ENCODE measurements at places on chromosomes 3 and 15.

- DNase-seq, result no peak
These were observed 21.1 kb upstream of the HCLS1 start for GRCh38 chr3:121681792-121682191.

DNA sequence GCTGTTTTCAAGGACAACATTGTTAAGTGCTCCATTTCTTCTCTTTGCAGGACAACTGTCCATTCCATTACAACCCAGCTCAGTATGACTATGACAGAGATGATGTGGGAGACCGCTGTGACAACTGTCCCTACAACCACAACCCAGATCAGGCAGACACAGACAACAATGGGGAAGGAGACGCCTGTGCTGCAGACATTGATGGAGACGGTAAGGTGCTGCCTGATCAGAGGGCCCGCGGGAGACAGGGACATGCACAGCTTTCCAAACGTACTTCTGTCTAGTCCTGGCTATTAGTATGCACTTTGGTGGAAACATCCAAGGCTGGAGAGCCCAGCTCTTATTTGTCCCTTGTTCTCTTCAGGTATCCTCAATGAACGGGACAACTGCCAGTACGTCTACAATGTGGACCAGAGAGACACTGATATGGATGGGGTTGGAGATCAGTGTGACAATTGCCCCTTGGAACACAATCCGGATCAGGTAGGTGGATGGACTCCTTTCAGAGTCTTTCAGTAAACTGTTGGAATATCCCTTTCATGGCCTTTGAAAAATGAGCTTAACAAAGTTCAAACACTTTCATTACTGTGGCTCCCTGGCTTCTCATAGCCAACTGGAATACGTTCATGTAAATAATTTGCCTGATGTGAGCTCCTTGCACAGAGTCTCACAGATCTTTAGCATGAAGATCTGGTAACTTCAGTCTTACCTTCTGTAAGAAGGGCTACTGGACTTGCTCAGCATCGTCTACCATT, 10.4 kb downstream of the THBS1 start:
- DNase-seq, result no peak

DNA sequence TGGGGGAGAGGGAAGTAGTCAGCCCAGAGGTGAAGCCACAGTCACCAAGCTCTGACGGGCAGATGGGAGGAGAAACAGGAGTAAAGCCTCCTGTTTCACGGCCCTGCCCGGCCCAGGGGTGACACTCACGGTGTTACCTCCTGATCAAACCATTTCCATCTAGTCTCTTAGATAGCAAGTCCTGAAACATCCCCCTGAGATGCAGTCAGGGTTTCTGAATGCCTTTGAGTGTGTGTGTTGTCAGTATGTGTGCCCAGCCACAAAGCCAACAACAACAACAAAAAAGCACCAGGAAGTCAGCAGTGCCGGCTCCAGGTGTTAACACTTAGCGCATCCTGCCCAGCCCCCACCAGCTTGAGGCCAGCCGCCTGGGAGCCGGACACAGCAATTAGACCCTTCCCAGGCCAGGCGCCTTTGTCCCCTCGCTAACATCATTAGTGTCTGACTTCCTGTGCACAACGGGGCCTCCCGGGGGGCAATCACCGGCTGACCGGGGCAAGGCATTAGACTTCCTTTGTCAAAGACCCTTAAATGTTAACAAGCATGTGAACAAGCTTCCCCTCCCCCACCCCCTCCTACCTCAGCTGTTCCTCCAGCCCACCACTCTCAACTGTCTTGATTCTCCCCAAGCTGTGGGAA, 34.5 kb downstream of the IL17RD start:
- no peak for DNase-seq

DNA sequence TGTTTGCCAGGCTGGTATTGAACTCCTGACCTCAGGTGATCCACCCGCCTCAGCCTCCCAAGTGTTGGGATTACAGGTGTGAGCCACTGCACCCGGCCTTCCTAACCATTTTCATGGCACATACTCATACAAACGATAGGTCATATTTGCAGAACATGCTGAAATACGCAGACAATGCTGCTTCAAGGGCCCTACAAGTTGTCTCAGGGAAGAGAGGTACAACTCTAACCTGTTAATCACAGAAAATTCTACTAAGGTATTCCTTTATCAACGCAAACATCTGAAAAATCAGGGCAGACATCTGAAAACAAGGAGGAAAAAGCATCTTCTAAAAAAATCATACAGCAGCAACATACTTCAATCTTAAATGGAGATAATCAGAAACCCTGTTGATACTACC, 39.9 kb downstream of the RAF1 start:
- no peak for DNase-seq

DNA sequence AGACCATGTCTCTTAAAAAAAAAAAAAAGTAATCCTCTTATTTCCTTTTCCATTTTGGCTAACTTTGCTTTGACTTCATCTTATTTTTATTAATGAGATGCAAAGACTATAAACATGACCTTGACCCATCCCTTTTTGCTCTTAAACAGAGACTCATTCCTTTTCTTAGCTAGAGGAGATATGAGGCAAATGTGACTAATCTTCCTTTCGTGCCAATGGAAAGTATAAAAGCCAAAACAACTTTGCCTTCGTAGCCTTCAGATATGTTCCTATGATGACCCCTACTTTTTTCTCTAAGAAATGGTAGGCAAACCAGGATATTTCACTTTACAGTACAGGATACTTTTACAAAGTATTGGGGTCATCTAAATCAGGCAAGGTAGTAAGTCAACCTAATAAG, 36.9 kb upstream of the GOLGB1 start:
- DNase-seq, result no peak

DNA sequence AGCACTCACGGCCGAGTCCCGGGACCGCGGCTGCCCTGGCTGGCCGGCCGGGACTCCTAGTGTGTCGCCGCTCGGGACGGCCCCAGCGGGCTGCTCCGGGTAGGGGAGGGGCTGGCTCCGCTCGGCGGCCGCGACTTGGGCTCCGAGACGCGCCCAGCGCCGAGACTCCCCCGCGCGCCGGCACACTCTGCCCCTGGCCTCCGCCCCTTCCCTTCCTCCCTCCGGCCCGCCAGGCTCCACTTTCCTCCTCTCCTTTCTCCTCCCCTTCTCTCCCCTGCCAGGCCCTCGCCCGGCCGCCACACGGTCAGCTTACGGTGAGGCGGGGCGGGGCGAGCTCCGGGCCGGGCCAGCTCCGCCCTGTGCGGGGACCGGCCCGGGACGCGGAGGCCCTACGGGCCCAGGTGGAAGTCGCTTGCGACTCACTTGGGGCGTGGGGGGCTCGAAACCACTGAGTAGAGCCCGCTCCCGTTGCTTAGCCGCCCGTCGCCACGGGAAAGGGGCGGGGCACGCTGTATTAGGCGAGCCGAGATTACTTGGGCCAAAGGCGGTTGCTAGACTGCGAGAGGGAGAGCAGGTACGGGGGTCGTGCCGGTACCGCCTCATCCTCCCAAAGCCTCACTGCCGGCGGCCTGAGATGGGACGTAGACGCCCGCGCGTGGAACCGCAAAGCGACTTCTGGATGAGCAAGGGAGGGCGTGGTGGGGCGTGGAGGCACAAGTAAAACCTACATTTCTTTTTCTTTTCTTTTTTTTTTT, at the start of gene ITGB5:
TSS of gene ITGB5 (minus strand) at position 189 of the 755 bp plus-strand sequence. CDS start 365 bp downstream, outside the sequence.
- peak; percentile 2 for DNase-seq

GRCh38 chr3:29887451-29887850, 606.6 kb downstream of the RBMS3 start:
- no peak for DNase-seq

GRCh38 chr3:72009851-72010443, 225.0 kb upstream of the PROK2 start:
- no peak for DNase-seq

- DNase-seq, result no peak
These were observed 97.2 kb downstream of the FAM43A start for GRCh38 chr3:194782698-194783404.

GRCh38 chr3:180229113-180229512, 192.4 kb upstream of the PEX5L start:
- no peak for DNase-seq

DNA sequence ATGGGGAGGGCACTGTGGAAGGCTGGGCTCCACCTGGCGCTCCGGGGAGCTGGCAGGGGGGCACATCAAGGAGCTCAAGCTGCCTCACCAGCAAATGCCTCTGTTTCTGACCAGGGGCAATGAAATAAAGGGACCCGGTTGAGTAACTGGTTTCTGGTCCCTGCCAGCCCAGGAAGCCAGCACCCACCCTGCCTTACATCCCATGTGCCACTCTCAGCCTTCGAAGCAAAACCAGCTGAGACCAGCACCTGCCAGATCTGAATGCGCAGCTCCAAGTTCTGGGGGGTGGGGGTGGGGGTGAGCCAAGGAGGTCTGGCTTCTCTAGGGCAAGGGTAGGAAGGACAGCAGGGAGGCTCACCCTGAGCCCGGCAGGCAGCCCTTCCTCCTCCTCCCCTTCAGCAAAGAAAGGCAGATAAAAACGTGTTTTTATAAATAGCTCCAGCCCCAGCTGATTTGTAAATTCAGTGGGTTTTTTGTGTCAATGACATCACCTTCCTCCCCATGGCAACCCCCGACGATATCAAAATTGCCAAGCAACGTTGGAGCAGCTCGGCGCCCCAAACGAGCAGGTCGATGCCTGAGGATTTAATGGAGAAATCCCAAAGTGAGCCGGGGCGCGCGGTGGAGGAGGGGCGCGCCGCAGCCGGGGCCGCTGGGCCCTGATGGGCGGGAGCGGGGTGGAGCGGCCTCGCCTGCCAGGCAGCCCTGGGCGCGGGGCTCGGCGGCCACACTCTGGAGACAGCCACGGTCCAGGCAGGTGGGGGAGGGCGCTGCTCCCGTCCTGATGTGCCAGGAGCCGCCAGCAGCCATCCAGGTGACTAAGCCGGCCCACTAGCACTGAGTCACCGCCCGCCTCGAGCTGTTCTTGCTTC, at the start of gene PAK6:
TSS of gene PAK6 (plus strand) at position 532 of the 872 bp plus-strand sequence. CDS start 25,723 bp downstream, outside the sequence.
- DNase-seq, result peak; percentile 20
